DMS 273 treated with DMSO at 0.1 percent for 48 hours (cell line): ENCODE measurements at places on chromosomes 12 and 14.

- DNase-seq, result no peak
Measured at GRCh38 chr12:47033789-47034555, 45.4 kb upstream of the PCED1B start.

GRCh38 chr12:3170423-3171194, 93.4 kb downstream of the TSPAN9 start:
- no peak for DNase-seq

DNA sequence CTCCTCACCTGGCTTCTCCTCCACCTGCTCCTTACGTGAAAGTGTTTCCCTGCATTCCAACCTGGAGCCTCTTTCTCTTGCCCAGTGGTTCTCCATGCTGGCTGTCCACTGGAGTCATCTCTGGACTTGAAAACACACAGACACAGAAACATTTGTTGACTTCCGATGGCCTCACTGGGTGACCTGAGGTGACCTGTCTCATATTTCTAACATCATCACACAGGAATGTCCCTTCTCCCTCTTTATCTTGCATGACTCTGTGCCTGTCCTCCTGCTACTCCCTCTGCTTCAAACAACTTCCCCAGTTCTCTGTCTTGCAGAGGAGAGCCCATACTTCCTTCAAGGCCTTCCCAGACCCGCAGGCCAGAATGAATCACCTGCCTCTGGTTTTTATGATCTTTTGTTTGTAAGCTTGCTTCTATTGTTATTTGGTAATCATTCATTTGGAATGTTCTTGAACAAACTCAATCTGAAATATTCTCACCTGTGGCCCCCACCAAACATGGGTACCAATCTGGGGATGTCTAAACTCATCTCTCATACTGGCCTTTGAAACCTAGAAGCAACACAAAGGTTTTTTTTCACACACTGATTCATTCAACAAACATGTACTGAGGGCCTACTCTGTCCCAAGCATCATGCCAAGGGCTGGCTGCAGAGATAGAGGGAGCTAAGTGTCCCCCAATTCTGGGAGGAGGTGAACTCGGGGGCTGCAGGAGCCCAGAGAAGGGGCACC, 9.7 kb upstream of the RIN3 start:
- no peak for DNase-seq

GRCh38 chr14:52413729-52414408, 99.8 kb downstream of the PTGER2 start:
- DNase-seq, result no peak

- DNase-seq, result no peak
Measured at GRCh38 chr14:101823066-101823465, 61.6 kb downstream of the PPP2R5C start.

- DNase-seq, result no peak
Measured at GRCh38 chr14:36967892-36968555, 204.4 kb downstream of the SLC25A21 start.

GRCh38 chr12:124632519-124632984, 65.1 kb upstream of the NCOR2 start:
- no peak for DNase-seq

GRCh38 chr12:61574339-61574738, 685.9 kb upstream of the USP15 start:
- DNase-seq, result no peak

DNA sequence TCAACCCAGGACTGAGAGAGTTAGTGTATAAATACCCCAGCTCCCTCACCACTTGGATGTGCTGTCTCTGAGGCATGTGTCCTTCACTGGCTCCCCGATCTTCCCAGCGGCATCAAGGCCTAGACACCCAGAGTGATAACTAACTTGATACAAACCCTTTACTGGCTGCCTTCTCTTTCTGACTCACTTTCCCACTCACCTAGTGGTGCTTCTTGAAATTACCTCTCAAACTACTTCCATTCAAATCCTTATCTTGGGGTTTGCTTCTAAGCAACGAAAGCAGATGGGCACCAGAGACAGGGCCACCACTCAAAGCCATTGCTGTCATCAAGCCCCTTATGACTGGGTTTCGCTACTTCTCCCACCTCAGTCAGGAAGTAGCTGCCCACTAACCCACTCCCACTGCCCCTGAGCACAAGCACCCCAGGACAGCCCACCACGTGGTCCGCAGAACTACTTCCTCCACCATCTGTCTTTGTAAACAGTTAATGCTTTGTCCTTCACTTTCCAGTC, 17.2 kb downstream of the ZFP36L1 start:
- no peak for DNase-seq
